ENCODE measurements at places on chromosomes 13 and 19. TPM values are rescaled to one million over a fixed set of nuclear protein-coding genes. Genes with fewer than 3 reads are reported as not detected.

GRCh38 chr19:18271433-18271841, 2.8 kb downstream of the IQCN start:
- no peak for DNase-seq

DNA sequence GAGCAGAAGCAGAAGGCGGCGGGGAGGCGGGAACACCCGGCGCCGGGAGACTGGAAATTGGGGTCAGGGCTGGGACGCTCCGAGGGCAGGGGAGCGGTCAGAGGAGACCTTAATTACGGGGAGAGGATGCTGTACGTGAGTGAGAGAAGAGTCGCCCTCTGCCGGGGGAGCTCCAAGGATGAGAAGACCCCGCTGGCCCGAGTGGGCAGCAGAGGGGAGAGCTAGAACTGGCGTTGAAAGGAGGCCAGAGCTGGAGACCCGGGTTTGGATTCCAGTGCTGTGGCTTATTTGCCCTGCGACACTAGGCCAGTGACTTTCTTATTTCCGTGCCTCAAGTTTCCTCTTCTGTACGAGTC, 536 bp downstream of the FAM32A start:
- peak; percentile 57 for DNase-seq

DNA sequence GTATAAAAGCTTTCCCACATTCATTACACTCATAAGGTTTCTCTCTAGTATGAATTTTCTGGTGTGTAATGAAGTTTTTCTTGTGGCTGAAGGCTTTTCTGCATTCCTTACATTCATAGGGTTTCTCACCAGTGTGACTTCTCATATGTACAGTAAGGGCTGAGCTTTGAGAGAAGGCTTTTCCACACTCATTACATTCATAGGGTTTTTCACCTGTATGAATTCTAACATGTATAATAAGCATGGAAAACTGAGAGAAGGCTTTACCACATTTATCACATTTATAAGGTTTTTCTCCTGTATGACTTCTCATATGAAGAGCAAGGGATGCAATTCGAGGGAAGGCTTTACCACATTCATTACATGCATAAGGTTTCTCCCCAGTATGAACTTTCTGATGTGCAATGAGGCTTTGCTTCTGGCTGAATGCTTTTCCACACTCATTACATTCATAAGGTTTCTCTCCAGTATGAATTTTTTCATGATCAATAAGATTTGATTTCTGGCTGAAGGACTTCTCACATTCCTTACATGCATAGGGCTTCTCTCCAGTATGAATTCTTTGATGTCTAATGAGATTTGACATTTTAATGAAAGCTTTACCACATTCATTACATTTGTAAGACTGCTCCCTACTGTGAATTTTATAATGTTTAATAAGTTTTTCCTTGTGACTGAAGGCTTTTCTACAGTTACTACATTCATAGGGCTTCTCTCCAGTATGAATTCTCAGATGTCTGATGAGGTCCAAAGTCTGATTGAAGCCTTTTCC, 42.6 kb downstream of the ZNF527 start:
- DNase-seq, result peak; percentile 3

DNA sequence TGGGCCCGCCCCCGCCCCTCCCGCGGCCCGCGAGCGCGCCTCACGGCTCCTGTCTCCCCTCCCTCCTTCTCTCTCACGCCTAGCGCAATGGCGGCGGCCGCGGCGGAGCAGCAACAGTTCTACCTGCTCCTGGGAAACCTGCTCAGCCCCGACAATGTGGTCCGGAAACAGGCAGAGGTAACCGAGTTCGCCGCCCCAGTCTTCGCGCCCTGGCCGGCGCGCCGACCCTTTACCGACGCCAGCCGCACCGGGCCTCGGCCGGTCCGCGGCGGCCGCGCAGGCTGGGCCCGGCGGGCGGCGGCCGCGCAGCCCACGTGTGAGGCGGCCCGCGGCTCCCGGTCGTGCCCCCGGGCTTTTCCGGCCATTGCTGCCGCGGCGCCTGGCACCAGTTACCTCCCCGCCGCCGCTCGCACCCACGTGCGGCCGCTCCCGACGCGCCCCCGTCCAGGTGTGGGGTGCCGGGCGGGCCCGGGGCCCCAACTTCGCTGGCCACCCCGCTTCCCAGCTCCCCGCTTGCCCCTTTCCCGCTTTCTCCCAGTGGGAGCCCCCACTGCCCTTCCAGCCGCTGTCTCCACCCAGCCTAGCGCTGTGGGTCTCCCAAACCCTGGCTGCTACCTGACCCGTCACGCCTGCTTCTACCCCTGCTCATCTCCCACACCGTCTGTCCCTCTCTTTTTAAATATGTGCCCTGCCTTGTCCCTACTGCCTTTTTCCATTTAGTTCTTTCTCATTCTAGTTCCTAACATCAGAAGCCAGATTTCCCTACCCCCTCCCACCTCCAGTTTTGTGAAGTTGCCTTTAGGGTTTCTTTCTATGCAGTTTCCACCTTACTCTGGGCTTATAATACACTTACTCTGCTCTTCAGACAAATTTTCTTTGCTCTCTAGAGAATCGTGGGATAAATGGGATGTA, 23.4 kb downstream of the IPO5 start:
- peak; percentile 43 for DNase-seq

ONECUT3 gene
- not detected for total RNA-seq
